ENCODE measurements at places on chromosomes 1 and 21. TPM values are rescaled to one million over a fixed set of nuclear protein-coding genes. Genes with fewer than 3 reads are reported as not detected.

Gene AK5
- total RNA-seq, result 5.6 TPM

Gene FHAD1
- total RNA-seq, result not detected

Gene CELA3B
- not detected for total RNA-seq

Gene INAVA
- total RNA-seq, result not detected

Gene HPCA
- not detected for total RNA-seq

Gene ZBTB8A
- 0.20 TPM for total RNA-seq

Gene DYNLT5
- not detected for total RNA-seq

Gene CFAP57
- total RNA-seq, result not detected

Gene ITGB2
- total RNA-seq, result 439 TPM

Gene OR6N1
- total RNA-seq, result not detected

Gene NOL9
- 44.5 TPM for total RNA-seq

Gene AADACL3
- total RNA-seq, result not detected

Gene CACNA1S
- total RNA-seq, result not detected

Gene TMCC2
- 0.52 TPM for total RNA-seq

Gene PRRX1
- not detected for total RNA-seq

Gene CGN
- 0.17 TPM for total RNA-seq

Gene MATN1
- not detected for total RNA-seq

Gene ANKRD65
- total RNA-seq, result not detected

Gene IL24
- not detected for total RNA-seq

Gene MMEL1
- 2.9 TPM for total RNA-seq

Gene KLHDC9
- total RNA-seq, result 0.30 TPM

Gene ZYG11A
- total RNA-seq, result 0.25 TPM

Gene GPA33
- total RNA-seq, result 2.2 TPM

Gene MIXL1
- not detected for total RNA-seq

Gene FMN2
- total RNA-seq, result not detected

Gene CYP4A11
- total RNA-seq, result not detected

Gene DAB1
- total RNA-seq, result 2.1 TPM

Gene NPHS2
- total RNA-seq, result not detected

Gene NBPF6
- total RNA-seq, result not detected

Gene ALPL
- total RNA-seq, result not detected

Gene LIX1L
- 49.5 TPM for total RNA-seq

Gene CCNL2
- total RNA-seq, result 131 TPM

Gene RBM34
- total RNA-seq, result 116 TPM

All from activated CD4-positive, alpha-beta T cell treated with anti-CD3 and anti-CD28 coated beads, Interleukin-2, amount 10 ng/mL, durations not matched to agents 7 days and 5 days (primary cell).